ENCODE measurements at places on chromosomes 11 and 22.
A peak's percentile ranks its signal among the peaks of the same experiment; 100 is the strongest.

DNA sequence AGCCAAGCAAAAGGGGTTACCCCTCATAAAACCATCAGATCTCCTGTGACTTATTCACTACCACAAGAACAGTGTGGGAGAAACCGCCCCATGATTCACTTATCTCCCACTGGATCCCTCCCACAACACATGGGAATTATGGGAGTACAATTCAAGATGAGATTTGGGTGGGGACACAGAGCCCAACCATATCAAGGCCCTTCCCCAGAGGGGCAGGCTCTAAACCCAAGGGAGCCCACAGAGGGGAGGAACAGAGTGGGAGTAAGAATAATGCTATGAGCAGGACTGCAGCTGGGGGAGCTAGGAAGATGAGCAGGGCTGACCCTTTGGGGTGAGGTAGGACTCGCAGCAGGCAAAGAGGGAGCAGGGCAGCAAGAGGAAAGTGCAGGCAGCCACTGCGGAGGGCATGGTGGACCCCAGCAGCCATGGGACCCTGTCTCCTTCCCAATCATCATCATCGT is 59.3 kb downstream of the CD82 start:
- DNase-seq, result no peak

- no peak for DNase-seq
These were observed 23.4 kb upstream of the PKNOX2 start for GRCh38 chr11:125141178-125141577.

DNA sequence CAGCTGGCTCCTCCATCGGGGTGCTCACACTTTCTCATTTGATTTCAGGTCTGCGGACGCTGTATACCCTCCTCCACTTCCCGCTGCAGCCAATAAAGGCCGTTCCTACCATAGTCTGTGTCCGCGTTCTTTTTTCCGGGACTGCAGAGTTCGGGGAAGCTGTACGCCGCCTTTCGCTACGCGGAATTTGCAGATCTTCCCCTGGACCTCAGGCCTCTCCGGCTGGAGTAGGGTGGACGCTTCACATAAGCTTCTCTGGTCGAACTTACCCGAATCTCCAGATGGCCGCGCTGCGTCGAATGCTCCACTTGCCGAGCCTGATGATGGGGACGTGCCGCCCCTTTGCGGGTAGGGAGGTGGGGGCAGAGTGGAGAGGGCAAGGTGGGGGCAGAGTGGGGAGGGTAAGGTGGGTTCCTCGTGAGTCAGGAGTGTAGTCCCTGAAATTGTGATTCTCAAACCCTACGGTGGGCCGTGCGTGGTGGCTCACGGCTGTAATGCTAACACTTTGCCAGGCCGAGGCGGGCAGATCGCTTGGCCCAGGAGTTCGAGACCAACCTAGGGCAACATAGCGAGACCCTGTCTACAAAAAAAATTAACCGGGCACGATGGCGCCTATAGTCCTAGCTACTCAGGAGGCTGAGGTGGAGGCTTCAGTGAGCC is 617 bp downstream of the CSKMT start:
- DNase-seq, result peak; percentile 52

- no peak for DNase-seq
These were observed 157.5 kb downstream of the ST3GAL4 start for GRCh38 chr11:126512741-126513715.

GRCh38 chr22:30284172-30284571 is 5.1 kb downstream of the CASTOR1 start:
- no peak for DNase-seq

GRCh38 chr11:106708348-106708747 is 309.9 kb downstream of the GUCY1A2 start:
- DNase-seq, result no peak
